Activated CD4-positive, alpha-beta T cell treated with anti-CD3 and anti-CD28 coated beads, Interleukin-2, amount 50 U/mL, for 4 hours (primary cell): ENCODE measurements at places on chromosomes 16 and 17.

DNA sequence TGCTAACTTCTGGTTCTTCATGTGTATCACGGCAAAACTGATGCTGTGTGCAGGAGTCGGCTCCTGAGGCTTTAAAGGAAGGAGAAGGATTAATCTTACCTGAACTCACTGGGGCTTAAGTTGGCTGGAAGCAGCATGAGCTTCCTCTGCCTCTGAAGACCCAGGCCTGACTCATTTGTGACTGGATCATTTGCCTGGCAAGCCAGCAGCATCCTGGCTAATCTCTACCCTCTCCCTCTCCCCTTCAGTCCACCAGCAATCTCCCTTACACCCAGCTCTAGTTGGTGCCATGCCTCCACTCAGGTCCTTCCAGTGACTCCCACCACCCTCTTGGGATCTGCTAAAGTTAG lies 150.3 kb downstream of the IRX3 start:
- DNase-seq = no peak

GRCh38 chr17:65078441-65079160 lies 22.1 kb upstream of the GNA13 start:
- DNase-seq = no peak

GRCh38 chr16:67431775-67432505 lies 1.0 kb downstream of the HSD11B2 start:
- DNase-seq = no peak

- DNase-seq = no peak
Measured at GRCh38 chr17:45824901-45825492, 19.7 kb upstream of the SPPL2C start.

GRCh38 chr17:66549311-66549704 lies 246.9 kb downstream of the PRKCA start:
- no peak for DNase-seq

GRCh38 chr17:83180996-83181481 lies 101.6 kb downstream of the METRNL start:
- DNase-seq = no peak

- DNase-seq = no peak
Measured at GRCh38 chr16:5252791-5253190, 155.2 kb upstream of the EEF2KMT start.

DNA sequence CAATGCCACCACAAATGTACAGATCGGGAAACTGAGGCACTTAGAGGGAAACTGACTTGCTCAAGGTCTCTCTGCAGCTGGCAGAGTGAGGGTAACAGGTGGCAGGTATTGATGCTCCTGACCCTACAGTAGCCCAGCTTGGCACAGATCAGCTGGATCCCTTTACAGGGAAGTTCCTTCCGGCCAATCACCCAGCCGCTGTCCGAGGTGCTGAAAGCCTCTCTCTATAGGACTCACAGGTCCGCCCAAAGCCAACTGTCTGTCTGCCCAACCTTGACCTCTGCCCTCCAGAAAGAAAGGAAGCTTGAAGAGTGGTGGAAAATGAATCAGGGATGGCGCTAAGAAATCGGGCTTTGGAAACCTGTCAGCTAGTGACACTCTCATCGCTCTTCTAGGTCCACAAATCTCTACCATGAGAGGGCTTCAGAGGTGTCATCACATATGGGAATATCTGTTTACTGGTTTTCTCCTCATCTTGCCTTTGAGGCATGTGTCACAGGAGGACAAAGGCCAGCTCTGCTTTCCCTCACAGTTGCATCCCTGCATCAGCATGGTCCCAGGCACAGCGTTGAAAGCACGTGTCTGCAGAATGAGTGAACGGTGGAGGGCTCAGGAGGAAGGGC lies 246.2 kb downstream of the KATNIP start:
- no peak for DNase-seq
